Fibroblast of lung (primary cell): ENCODE measurements at places on chromosomes 5 and 9.

DNA sequence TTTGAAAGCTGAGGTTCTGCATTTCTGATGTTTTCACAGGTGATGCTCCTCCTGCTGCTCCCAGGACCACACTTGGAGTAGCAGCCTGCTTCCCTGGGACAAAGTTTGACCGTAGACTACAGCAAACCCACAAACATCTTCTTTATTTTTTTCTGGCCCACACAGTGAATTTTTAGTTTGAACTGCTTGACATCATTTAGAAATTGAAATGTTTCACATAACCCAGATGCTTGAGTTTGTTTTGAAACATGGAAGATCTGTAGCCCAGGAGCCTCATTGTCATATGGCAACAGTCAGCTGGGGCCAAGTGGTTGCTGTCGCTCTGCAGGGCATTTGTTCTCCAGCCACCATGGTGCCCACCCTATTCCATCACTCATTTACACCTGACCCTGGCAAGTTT lies 8.4 kb downstream of the SH3TC2 start:
- DNase-seq = no peak

DNA sequence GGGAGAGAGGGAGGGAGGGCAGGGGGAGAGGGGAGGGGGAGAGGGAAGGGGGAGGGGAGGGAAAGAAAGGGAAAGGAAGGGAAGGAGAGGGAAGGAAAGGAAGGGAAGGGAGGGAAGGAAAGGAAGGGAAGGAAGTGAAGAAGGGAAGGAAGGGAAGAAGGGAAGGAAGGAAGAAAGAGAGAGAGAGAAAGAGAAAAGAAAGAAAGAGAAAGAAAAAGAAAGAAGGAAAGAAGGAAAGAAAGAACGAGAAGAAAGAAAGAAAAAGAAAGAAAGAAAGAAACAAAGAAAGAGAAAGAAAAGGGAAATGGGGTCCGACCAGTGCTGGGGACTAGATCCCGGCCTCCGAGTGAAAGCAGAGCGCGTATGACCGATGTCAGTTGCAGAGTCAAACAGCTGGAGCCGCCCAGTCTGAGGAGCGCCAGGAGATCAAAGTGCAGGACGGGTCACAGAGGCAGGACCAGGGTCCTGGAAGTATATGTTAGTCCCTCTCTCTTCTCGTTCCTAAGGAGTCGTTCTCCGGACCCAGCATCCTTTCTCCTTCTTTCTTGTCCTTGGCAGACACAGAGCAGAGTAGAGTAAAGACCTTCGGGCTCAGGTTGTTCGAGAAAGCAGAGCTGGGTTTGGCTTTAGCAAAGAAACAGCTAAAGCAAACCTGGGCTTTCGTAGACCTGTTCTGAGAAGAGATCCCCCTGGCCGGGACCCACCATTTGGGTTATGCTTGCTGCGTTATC lies 305.4 kb upstream of the MSX2 start:
- DNase-seq = no peak

- peak; percentile 44 for DNase-seq
Observed at GRCh38 chr5:93894601-93895354, 153.4 kb upstream of the POU5F2 start.

GRCh38 chr9:130490981-130491380 lies 46.2 kb downstream of the ASS1 start:
- DNase-seq = no peak

GRCh38 chr5:34913072-34913471 lies 2.2 kb downstream of the RAD1 start:
- peak; percentile 50 for DNase-seq

GRCh38 chr5:123387313-123387712 lies 35.9 kb downstream of the CEP120 start:
- DNase-seq = no peak

DNA sequence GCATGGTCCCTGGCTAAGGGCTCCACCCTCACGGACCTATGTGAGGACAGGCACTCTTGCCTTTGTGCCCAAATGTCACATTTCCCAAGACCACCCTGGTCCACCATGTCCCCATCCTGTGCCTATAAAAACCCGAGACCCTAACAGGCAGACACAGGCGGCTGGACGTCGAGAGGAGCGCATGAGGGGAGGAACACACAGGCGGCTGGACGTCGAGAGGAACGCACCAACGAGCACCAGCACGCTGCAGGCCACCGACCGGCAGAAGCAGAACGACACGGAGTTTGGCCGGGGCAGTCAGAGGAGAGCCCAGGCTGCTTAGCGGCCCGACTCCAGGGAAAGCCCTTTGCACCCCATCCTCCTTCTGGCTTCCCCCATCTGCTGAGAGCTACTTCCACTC lies 119.9 kb downstream of the ADAMTS2 start:
- no peak for DNase-seq

GRCh38 chr5:134566741-134567221 lies 41.3 kb downstream of the JADE2 start:
- no peak for DNase-seq

GRCh38 chr9:70257991-70258691 lies 637 bp upstream of the SMC5 start:
- peak; percentile 72 for DNase-seq

DNA sequence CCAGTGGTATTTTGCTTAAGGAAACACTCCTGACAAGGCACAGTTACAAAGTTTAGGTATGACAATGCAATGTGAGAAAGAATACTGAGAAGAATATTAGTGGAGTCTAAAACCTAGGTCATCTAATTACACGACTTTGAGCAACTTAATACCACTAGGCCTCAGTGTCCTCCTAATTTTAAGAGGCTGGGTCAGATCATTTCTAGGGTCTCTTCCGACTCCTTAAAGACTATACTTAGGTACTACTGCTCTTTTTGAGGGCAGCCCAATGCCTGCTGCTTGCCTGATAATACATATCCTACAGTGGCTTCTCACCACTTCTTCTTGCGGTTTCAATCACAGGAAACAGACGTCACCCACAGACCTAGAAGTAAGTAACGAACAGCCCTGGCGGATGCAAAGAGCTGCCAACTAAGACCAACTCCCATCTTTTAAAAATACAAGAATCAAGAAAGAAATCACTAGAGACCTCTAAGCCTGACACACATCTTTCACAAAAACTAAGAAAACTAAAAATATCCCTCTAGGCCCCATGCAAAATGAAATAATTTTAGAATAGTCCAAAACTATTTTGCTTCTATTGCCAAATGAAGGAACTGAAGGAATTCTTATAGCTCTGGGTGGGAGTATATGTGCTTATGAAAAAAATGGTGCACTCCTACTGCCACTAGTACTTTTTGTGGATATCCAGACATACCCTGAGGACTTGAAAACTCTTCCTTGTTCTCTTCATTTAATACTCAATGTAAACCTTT lies 13.1 kb downstream of the DIAPH1 start:
- DNase-seq = no peak

DNA sequence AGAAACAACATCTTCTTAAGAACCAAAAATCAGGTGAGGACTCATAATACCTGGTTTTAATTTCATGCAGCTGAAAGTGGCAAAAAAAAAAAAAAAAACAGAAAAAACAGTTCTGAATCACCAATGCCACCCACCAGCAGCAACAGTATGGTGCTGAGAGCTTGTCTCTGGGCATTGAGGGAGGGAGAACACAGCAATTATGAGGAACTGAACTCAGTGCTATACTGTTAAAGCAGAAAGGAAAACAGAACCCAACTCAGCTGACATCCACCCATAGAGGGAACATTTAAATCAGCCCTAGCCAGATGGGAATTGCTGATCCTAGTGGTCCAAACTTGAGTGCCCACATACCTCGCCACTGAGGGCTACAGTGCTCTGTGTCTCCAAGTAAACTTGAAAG lies 657.9 kb downstream of the ACTL7B start:
- DNase-seq = no peak

GRCh38 chr5:150490754-150491153 lies 17.2 kb upstream of the NDST1 start:
- DNase-seq = no peak

GRCh38 chr5:82364497-82364896 lies 86.3 kb upstream of the RPS23 start:
- peak; percentile 62 for DNase-seq

DNA sequence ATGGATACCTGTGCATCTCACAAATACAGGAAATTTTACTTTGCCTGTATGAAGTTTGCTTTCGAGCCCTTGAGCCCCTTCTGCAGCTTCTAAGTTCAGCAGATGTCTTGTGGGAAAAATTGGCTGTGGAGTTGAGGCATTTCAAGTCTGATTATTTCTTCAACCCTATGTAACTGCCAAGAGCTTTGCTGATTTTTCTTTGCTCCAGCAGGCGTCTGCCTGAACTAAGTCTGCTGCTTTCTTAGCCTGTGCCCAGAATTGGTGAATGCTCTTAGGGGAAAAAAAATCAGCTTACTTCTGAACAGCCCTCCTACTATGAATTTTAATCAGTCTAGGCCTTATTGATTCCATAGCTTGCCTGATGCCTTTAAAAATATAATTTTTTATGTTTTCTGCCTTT lies 41.2 kb downstream of the RIC1 start:
- no peak for DNase-seq

DNA sequence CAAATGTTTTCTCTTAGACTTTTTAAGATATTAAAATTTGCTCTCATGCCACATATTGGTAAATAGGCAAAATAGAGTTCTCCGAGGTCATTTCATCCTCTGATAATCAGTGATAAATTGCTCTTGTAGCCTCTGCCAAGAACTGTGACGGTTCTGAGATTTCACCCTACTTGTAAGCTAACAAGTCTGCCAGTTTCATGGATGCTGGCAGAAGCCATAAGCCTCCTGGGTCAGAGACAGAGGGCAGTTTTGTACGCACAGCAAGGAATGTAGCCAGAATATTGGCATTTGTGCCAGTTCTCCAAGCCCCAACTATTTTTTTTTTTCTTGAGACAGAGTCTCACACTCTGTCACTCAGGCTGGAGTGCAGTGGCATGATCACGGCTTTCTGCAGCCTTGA lies 945.0 kb upstream of the WWC1 start:
- no peak for DNase-seq

- peak; percentile 59 for DNase-seq
Observed at GRCh38 chr5:112703866-112704820, 33.5 kb upstream of the APC start.

- DNase-seq = no peak
Observed at GRCh38 chr9:3043369-3043768, 199.5 kb upstream of the PUM3 start.

DNA sequence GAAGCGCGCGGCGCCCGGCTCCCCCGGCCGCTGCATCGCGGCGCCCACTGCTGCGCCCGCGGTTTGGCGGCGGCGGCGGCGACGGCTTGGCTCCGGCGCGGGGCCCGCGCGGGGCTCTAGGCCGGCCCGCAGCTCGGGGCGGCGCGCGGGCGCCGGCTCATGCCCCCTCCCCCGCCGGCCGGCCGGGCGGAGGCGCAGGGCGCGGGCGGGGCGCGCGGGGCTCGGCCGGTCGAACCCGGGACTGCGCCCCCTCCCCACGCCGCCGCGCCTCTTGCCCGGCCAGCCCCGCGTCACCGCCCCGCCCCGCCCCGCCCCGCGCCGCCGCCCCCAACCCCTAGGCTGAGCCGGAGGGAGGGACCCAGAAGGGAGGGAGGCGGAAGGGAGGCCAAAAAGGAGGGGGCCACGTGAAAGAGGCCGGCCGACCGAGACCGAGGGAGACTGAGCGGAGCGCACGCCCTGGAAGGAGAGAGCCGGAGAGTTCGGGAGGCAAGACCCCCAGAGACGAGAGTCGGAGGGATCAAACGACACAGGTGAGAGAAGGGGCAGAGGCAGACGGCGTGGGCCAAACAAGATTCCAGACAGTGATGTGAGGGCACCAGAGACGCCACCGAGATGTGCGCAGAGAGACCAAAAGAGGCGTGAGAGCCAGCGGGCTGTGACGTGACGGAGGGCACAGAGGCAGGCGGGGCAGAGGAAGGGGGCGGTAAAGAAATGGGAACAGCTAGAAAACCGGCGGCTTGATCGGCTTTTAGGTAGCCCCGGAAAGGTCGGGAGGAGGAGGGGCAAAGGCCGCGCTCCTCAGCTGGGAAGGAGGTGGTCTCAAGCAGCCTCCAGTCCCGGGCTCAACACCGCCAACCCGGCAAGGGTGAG lies at the start of gene BARX1:
Gene BARX1 (minus strand): TSS at position 245 of the 870 bp plus-strand sequence. CDS start 209 bp downstream, at position 36.
- DNase-seq = no peak

- DNase-seq = peak; percentile 67
Observed at GRCh38 chr5:74767579-74767913, 497 bp downstream of the NSA2 start.

DNA sequence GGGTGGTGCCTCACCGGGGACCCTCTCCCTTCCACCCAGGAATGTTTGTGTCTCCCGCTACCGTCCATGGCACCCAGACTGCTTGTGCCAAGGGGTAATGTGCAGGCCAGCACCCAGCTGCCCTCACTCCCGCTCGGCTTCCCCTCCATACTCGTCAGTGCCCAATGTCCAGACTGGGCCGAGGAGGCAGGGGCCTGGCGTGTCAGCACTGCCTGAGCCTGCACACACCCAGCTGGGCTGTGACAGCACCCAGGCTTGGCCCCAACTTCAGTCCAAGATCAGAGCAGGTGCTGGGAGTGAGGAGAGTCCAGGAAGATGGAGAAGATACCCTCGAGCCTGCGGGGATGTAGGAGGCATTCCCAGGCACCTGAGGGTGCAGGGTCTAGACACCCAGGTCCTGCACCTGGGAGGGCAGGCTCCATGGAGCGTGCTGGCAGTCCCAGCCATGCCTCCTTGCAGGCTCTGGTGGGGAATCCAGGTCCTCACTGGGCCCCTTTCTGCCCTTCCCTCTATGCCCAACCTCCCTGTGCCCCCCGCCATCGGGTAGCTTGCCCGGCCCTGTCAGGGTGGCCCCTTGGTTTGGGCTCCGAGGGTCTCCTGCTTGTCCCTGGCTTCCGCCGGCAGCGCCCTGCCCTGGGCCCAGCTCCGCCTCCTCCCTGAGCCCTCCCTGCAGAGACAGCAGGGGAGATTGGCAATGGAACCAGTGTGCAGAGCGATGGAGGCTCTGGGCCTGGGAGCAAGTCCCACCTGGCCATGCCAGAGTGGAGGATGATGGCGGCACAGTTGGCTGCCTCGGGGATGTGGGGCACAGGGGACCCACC lies 250.8 kb upstream of the EDIL3 start:
- DNase-seq = no peak

- no peak for DNase-seq
Observed at GRCh38 chr5:179151286-179152118, 91.3 kb downstream of the ZNF354C start.

DNA sequence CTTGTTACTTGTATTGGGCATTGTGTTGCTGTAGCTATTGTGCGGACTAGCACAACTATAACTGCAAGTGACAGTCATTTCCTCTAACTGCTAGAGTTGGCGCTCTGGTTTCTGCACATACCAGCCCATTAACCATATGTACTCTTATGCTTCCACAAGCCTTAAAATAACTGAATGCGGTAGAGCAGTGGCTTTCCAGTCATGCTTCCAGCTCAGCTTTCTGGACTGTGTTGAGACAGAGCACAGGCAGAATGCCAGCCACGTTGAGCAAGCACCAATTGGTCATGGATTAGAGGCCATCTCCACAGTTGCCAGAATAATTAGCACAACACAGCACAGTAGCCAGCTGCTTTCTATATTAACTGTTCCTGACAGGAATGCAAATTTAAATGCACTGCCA lies 12.2 kb downstream of the INVS start:
- peak; percentile 99 for DNase-seq
